ENCODE measurements at places on chromosomes 2 and 18.
A peak's percentile ranks its signal among the peaks of the same experiment; 100 is the strongest.

- no peak for DNase-seq
These were observed 258.0 kb downstream of the CDH20 start for GRCh38 chr18:61591253-61591652.

DNA sequence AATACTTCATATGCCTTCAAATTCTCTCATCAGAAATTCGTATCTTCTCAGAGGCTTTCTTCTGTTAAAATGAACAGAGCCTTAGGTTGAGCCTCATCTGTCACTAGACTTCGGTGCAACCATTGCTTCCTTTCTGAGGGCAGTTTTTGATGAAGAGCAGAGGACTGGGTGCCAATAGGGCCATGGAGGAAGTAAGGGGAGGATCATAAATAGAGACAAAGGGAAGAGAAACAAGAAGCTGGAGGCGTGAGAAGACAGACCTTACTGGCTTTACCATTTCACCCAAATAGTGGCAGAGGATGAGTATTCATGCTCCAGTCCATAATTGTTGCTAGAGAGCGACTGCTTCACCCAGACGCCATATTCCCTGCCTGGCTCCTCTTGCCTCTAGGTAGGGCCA, 215.6 kb upstream of the PKDCC start:
- DNase-seq: no peak

DNA sequence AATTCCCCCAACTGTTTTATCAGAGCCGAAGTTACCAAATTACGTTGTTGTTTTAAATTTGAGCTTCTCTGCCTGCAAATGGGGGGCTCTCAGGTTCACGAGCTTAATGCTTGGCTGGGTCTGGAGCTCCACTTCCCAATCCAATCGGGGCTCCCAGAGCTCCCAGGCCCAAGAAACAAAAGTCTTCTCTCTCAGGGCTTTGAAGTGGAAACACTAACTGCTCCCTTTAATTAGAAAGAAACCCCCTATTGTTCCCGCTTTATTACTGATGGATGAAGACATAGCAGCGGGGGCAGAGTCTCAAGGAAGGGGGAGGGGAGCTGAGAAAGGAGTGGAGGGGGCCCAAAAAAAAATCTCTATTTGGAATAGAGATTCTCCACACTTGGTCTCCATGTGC, 15.6 kb upstream of the PKDCC start:
- no peak for DNase-seq

DNA sequence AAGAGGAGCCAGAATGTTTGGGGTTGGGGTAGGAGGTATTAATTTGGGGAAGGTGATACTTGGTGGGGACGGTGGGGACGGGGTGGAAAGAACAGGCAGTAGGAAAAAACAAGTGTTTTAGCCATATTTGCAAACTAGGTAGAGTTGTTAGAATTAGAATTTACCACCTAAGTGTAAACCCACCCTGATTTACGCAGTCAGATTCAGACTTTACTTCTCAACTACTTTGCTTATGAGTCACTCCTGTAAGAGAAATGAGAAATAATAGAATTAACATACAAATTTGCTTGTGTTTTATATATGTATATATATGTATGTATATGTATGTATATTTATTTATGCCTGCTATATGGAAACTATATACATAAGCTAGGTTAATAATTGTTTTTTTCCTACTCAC, 1168.2 kb upstream of the ZEB2 start:
- DNase-seq: no peak

GRCh38 chr2:223950448-223951347, 5.6 kb upstream of the WDFY1 start:
- no peak for DNase-seq

DNA sequence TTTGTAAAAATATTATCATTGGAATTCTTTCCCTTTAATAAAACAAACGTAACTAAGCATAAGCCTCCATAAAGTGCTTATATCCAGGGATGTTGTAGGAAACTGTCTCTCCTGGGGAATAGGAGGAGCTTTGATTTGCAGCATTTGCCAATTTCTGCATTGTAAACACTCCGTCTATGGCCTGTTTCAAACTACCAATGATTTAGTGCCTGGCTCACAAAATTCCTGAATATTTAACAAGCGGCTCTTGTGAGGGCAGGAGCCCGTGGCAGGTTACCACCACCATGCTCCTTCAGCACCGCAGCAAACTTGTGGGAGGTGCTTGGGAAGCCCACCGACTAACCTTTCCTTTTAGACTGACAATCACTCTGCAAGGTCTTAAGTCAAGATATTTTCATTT, 520.3 kb downstream of the SOX11 start:
- DNase-seq: no peak

GRCh38 chr18:7272311-7273049, 41.6 kb downstream of the LRRC30 start:
- peak; percentile 40 for DNase-seq

DNA sequence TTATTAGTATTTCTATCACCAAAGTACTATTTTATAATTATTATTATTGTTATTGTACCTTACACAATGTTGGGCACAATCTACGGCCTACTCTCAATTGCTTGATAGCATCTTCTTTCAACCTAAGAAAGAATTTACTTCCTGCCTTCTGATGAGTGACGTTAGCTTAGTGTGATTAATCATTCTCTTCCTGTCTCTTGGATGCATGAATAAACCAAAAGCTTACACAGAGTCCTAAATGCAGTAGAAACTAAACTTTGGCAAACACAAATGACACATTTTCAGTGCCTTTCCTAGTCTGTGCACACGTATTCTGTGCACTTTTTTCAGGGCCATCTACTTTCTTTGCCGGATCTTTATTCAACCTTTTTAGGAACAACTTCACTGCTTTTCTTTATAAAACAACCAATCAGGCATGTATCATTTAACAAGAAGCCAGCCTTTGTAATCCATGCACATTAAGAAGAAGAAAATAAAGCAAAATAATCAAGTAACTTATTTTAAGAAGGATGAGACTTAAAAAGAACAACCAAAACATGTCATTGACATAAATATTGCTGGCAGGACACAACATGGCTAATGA, 19.1 kb downstream of the TRAK2 start:
- no peak for DNase-seq

DNA sequence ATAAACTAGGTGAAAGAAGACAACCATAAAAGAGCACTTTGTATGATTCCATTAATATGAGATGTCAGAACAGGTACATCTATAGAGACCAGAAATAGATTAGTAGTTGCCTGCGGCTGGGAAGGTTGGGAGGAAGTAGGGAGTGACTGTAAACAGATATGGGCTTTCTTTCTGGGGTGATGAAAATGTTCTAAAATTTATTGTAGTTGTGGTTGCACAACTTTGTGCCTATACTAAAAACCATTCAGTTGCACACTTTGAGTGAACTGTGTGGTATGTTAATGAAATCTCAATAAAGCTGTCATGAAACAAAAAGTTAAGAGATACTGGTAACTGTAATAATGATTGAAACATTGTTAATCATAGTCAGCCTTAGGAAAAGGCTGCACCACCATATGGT, 152.7 kb upstream of the ALPP start:
- DNase-seq: no peak

- no peak for DNase-seq
These were observed 119.3 kb downstream of the GLI2 start for GRCh38 chr2:120854766-120855530.

DNA sequence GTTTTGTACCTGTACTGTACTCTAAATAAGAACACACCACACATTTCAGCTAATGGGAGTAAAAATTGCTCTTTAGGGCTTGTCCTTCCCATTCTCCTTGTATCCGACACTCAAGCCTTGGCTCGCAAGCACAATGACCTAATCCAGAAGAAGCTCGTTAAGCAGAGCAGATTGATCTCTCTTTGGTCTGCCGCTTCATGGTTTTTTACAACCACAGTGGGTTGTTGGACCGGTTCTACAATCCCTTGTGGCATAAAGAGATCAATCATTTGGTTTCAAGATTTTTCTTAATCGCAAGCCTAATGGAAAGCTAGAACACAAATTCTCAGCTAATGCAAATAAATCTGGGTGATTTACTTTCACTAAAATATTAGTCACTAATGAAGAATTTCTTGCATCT, 662.1 kb downstream of the LRP1B start:
- DNase-seq: no peak

GRCh38 chr18:13465124-13465446, 246.5 kb downstream of the LDLRAD4 start:
- no peak for DNase-seq

GRCh38 chr2:45826884-45827635, 175.6 kb downstream of the PRKCE start:
- no peak for DNase-seq

- no peak for DNase-seq
These were observed 128.6 kb upstream of the KCNH7 start for GRCh38 chr2:162967147-162967546.

DNA sequence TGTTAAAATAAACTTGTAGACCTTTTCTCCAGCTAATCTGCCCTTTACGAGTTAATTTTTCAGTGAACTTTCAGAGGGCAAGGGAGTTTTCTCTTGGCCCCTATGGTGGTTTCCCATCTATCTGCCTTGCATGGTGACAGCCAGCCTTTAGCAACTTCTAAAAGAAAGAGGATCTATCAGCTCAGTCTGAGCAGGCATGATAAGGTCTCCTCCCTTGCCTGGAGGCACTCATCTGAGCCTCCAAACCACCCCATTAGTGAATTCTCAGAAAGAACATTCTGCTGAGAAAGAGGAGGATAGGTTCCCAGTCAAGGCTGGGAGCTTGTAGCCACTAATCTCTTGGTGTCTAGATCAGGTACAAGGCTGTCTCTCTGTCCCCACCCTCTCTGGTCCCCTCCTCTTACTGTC, 10.7 kb upstream of the GYPC start:
- DNase-seq: no peak

GRCh38 chr2:181526014-181526413, 68.8 kb downstream of the ITGA4 start:
- no peak for DNase-seq

DNA sequence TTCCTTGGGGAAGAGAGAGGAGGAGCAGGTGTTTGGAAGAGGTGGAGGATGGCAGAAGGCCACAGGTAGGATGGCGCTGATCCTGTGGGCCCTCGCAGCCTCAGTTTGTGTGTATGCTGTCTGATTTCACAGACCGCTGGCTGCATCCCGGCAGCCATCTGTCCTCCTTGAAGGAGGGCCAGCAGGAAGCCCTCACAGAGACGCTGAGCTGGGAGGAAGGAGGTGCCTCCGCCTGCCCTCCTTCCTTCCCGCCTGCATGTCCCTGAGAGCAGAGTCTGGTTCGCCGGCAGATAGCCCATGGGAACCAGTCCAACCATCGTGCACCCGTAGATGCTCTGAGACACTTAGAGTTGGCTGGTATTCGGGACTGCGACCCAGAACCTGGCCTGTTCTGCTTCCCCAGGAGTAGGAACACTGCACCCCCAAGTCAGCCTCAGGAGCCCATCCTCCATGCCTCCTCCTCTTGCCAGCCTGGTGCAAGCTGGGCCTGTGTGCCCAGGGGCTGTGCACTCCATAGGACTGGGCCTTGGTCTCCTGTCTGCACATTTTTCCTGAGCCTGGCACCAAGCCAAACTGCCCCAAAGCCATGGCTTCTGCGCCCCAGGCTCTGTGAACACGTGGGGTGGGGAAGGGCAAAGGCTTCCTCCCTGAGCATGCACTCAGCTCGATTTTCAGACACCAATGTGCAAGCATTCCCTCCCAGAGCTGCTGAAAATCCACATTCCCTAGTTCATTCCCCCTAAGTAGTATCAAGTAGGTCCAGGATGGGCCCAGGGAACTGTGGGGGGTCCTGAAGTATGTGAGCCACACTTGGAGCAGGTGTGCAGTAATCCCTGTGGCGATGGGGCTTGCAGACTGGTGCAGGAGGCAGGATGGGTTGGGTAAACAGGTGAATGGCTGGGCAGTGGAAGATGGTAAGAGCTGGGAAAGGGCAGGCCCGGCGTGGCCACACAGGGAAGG, 115.6 kb downstream of the SEPTIN10 start:
- no peak for DNase-seq

DNA sequence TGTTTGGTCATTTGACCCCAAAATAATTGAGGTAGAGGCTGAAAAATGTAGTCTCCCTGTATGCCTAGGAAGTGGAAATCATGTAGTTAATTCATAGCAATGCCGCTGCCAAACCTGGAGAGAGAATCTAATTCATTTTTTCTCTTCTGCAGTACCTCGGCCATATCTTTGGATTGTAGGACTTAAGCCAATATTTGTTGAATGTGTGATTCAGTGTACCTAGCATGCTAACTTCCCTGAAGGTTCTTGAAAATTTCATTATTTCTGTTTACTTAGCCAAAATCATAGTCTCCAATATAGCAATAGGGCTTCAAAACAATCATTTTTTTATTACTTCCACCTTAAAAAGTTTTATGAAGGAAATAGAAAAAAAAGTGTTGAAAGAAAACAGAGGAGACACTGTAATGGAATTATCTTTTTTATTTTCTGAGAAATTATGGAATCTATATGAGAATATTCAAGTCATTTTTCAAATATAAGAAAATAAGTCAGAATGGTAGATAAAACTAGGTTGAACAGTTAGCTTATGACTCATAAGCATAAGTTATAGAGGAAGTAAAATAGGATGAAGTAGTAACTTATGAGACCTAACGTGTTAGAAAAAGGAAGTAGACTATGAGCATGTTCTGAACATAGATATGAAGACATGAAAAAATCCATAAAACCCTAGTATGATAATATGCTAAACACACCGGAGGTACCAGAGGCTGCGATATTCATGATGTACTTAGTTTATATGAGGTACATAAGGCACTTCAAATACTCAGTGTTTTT, 35.2 kb upstream of the CDH19 start:
- no peak for DNase-seq

DNA sequence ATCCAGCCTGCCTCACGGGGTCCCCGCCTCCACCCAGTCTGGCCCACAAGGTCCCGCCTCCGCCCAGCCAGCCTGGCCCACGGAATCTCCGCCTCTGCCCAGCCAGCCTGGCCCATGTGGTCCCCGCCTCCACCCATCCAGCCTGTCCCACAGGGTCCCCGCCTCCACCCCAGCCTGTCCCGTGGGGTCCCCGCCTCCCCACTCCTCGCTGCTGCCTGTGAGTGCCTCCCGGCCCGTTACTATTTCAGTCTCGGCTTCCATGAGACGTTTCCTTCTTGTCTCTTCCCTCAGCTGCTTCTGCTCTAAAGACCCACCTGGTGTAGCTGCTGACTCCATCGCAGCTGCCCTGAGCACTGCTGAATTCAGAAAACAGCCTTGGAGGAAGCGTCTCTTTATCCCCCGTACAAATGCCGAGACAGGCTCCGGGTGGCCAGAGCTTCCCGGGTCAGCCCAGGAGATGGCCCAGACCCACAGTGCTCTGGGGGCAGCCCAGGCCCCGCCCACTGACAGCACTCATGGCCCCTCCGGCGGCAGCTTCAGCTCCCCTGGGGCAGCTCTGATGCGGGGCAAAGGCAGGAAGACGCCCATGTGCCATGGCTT, 69.8 kb downstream of the NFATC1 start:
- DNase-seq: peak; percentile 33

DNA sequence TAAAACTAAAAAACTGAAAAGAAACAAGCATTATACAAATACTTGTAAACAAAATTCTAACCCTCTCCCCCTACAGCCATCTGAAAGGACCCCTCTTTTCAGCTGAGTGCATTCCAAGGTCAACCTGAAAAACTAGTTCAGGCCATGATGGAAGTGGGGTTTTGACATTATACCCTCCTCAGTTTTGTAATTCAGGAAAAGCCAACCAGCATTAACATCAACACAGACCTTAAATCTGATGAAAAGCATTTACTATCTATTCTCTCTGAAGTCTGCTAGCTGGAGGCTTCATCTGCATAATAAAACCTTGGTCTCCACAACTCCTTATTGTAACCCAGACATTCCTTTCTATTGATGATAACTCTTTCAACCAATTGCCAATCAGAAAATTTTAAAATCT, 302.2 kb downstream of the CNTNAP5 start:
- no peak for DNase-seq
